Retinal pigment epithelial cell (primary cell): ENCODE measurements at places on chromosomes 7 and 10.

- no peak for DNase-seq
These were observed 46.9 kb downstream of the ZNF518A start for GRCh38 chr10:96176985-96177384.

DNA sequence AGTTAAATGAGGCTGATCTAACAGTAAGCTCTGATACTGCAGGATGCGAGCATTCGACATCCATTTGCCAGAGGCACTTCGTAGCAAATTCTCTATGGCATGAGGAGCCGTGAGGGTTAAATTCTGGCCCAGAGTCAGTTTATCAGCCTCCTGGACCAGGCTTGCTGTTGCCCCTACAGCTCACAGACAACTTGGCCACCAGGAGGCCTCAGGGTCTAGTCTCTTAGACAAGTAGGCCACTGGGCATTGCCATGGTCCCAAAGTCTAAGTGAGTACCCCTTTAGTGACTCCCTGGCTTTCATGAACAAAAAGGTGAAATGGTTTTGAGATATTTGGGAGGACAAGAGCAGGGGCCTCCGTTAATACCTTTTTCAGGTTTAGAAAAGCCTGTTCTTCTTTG is 178.0 kb upstream of the MBL2 start:
- no peak for DNase-seq

- DNase-seq = no peak
These were observed 40.1 kb upstream of the CXCL12 start for GRCh38 chr10:44424957-44425356.

DNA sequence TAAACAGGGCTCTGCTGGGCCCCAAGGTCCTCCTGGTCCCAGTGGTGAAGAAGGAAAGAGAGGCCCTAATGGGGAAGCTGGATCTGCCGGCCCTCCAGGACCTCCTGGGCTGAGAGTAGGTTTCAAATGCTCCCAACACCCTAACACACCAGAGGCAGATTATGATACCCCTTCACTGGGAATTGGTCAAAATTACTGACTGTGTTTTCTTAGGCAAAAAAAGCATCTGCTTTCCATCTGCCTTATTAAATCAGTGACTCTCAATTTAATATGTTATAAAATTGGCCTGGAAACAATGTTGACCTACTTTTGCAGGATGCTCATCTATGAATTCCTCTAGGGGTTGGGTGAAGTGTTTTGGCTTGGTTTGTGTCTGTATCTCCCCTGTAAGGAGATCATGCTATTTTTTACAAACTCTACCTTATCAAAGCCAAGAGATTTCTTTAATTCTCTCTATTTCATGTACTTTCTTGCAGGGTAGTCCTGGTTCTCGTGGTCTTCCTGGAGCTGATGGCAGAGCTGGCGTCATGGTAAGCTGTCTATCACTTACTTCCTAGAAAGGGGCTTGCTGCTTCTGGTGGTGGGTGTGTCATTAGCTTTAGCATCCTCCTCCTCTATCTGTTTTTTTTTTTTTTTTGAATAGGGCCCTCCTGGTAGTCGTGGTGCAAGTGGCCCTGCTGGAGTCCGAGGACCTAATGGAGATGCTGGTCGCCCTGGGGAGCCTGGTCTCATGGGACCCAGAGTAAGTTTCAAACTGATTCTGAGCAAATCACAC is 15.9 kb downstream of the COL1A2 start:
- no peak for DNase-seq

DNA sequence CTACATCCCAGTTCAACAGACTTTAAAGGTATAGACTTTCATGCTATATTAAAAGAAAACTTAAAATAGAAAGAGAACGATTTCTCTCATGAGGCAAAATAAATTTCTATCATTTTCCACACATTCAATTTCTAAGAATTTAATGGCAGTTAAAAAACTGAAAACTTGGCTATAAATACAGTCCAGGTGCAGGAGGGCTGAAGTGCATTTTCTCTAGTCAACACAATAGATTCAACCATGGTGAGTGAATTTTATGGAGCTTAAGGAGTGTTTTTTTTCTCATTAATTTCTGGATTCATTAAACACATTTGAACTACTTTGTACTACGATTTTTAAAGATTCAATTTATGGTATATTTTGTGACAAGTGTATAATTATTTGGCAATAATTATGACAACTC is 240.8 kb upstream of the SLC26A5 start:
- DNase-seq = no peak

- no peak for DNase-seq
These were observed 4.8 kb downstream of the ECHDC3 start for GRCh38 chr10:11746883-11747539.

- DNase-seq = no peak
These were observed 197.2 kb downstream of the CRPPA start for GRCh38 chr7:16223963-16224707.

- no peak for DNase-seq
These were observed 21.9 kb upstream of the SEMA3A start for GRCh38 chr7:84216472-84216871.

GRCh38 chr7:84364708-84365107 is 170.1 kb upstream of the SEMA3A start:
- peak; percentile 9 for DNase-seq

GRCh38 chr7:66913118-66914037 is 7.6 kb upstream of the TMEM248 start:
- DNase-seq = peak; percentile 51

- no peak for DNase-seq
These were observed at the start of gene HYAL4 for GRCh38 chr7:123844712-123845219. HYAL4 (plus strand) TSS chr7:123845169; CDS start chr7:123868274, 23,105 bp downstream.

GRCh38 chr7:89966067-89966664 is 188.1 kb upstream of the STEAP1 start:
- DNase-seq = no peak

- no peak for DNase-seq
These were observed 4.0 kb upstream of the MRPS24 start for GRCh38 chr7:43873300-43873699.

- no peak for DNase-seq
These were observed 104.7 kb downstream of the CHCHD3 start for GRCh38 chr7:132977234-132977633.

- no peak for DNase-seq
These were observed 36.0 kb downstream of the DYNC1I1 start for GRCh38 chr7:95808396-95808795.

- DNase-seq = no peak
These were observed 27.7 kb upstream of the PDCD4 start for GRCh38 chr10:110843796-110844616.

DNA sequence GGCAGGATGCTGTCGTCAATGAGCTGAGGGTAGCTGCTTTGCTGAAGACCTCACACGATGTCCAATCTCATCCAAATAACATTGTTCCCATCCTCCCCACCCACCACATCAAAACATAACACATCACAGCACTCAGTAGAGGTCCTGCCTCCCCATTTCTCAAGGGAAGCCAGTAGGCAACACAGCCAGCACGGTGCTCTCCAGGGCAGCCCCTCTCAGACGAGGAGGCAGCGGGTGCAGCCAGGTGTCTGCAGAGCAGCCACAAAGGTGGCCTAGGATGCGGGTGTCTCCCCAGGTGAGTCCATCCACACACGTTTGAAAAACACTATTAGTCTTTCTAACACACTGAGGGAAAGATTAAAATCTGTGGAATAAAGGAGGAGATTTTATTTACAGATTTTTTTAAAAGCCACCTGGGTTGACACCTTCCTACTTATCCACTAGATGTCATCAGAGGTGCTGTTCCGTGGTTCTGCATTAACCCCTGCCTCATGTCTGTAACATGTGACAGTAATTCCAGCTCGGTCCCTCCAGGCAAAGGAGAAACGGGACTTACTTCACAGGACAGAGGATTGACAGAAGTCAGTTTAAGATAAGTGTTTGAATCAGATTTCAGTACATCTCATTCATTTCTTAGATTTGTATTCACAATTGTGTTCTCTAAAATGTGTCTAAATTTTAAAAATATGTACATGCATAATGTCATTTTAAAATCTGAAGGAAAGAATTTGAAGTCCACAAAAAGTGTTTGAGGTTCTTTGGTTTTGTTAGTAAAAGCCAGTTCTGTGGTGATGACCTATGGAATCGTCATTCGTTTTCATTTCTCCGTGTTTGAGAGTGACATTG is 68.0 kb downstream of the LANCL2 start:
- peak; percentile 38 for DNase-seq

DNA sequence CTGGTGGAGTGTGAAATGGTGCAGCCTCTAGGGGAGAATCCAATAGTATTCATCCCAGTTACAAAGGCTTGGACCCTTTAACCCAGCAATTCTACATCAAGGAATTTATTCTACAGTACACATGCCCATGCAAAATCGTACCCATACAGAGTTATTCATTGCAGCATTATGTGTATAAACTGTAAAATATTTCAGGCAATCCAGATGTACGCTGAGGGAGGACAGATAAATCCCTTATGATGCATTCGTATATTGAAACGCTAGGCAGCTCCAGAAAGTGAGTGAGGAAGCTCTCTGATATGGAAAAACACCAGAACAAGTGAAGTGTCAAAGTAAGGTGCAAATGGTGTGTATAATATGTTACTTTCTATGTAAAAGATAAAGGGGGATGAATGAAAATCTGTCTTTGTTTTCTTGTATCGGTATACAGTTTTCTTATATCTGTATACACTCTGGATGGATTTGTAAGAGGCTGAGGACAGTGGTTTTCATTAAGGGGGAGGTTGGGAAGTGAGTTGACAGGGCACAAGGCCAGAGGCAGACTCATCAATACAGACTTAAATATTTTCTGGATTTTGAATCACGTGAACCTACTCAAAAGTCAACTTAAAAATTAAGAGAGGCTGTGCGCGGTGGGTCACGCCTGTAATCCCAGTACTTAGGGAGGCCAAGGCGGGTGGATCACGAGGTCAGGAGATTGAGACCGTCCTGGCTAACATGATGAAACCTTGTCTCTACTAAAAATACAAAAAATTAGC is 17.1 kb downstream of the VWA2 start:
- no peak for DNase-seq

- no peak for DNase-seq
These were observed 17.3 kb downstream of the VWDE start for GRCh38 chr7:12386313-12386740.

DNA sequence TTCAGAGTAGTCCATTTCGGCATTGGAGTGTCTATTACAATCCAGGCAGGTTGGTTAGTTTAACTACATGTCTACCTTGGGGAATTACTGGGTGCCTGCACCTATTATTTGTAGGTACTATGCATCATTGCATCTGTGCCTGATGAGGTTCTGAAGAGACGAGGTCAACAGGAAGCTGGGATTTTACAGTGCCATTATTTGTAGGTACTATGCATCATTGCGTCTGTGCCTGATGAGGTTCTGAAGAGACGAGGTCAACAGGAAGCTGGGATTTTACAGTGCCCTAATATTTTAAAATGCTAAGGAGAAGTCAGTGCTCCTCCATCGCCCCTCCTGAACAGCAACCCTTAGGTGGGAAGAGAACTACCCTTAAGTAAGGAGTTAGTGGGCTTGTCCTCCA is 41.7 kb downstream of the NPY start:
- no peak for DNase-seq

DNA sequence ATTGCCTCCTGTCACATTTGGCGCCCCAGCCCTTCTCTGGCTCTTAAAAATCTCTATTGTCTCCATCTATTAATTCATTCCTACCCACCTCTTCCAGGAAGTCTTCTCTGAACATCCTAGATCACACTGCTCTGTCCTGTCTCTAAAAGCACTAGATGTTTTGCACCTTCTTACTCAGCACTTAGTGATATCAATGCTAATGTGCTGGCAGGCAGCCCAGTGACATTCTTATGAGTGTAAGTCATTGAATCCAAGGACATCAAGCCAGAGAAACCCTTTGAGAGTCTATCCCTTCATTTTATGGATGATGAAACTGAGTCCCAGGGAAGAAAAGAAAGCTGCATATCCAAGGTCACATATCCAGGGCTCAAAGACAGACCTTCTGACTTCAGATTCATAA is 48.3 kb upstream of the PAX2 start:
- peak; percentile 3 for DNase-seq

- no peak for DNase-seq
These were observed 107.2 kb downstream of the COBL start for GRCh38 chr7:51209426-51209825.

DNA sequence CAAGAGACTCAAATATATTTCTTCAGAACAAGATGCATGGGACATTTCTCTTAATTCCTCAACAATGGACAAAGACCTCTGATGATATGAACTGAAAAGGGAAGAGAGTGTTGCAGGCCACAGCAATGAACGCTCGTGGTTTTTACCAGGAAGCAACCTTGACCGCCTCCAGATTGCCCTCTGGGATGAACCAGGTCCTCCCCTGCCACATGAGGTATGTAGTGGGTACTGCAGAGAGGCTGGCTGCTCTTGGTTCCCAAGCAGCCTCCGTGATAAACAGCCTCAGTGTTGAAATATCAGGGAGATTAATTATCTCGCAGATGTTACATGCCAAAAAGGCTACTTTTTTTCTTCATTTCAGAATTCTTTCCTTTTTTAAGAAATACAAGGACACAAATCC is 338.8 kb downstream of the ELMO1 start:
- DNase-seq = no peak

- no peak for DNase-seq
These were observed 12.5 kb upstream of the TSPAN15 start for GRCh38 chr10:69438536-69439349.

DNA sequence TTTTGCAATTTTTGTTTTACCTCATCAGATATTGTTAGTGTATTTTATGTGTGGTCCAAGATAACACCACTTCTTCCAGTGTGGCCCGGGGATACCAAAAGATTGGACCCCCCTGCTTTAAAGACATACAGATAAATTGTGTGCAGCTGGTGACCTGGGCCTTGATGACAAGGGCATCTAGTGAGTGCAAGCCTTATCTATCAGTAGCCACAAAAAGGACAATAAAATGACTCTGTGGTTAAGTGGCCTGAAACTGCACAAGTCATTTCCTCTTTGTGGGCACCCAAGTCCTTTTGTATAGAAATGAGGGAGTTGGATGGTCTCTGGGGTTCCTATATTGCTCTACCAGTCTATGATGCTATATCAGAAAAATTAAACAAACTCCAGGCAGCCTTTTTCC is 98.1 kb downstream of the PARD3 start:
- DNase-seq = no peak

DNA sequence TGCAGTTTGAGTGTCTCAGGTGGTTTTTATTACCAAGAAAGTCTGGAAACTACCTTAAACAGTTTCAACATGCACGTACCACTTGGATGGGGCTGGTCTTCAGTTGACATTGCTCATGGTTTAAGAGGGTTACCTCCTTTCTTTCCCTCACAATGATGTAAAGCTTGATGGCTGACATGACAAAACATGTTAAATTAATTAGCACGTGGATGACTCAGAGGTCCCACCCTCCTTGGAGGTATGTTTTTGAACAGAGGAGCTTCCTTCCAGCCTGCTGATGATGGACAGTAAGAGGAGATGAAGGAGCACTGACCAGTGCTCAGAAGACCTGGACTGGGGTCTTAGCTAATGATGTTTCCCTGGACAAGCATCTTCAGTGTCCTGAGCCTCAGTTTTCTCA is 322.3 kb upstream of the PODXL start:
- DNase-seq = no peak

- no peak for DNase-seq
These were observed 114.2 kb downstream of the PRKAG2 start for GRCh38 chr7:151762583-151763245.

DNA sequence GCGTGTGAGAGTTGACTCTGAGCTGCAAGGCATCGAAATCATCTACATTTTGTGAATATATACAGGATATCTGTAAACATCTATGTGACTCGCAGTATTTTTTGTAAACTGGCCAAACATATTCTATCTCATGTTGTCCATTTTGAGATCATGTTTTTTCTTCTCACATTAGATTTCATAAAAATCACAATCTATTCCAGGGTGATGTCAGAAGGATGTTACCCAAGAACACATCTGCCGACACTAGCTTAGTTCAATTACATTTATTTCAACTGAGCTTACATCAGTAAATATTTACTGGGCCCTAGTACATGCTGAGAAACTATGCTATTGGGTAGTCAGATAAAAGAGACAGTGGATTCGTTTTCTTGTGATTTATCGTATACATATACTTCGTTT is 2.5 kb upstream of the BUB3 start:
- DNase-seq = no peak
